ENCODE measurements at places on chromosomes 6 and 20.

- DNase-seq = no peak
Measured at GRCh38 chr6:83381949-83382348, 48.9 kb downstream of the ME1 start.

DNA sequence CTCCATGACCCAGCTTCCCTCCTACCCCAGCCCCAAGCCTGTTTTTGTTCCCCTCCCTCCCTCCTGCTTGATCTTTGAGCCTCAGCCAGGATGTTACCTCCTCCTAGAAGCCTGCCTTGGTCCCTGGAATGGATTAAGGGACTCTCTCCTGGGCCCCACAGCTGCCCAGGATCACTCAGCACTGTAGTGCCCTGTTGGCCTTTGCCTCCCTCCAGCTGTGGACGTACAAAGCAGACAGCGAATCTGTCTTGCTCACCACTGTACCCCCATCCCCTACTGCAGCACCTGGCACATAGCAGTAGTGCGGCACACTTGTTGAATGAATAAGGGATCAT is 11.8 kb upstream of the FAM110A start:
- DNase-seq = no peak

- no peak for DNase-seq
Measured at GRCh38 chr6:119661628-119662027, 312.1 kb upstream of the MAN1A1 start.

DNA sequence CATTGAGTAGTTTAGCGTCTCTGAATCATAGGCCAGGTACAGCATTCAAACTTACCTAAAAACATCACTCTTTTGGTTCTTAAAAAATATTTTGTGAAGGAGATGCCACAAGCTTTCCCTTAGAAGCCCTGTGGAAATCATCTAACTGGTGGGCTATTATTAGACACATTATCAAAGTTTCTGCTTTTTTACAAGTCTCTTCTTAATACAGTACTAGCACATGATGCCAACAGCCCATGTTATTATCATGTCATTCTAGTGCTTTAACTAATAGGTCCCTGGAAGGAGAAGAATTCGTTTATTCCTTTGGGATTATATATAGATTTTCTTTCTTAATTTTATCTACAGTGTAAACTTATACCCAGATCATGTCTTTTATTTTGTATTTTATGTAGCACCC is 146.0 kb upstream of the PTPRK start:
- DNase-seq = no peak

- DNase-seq = no peak
Measured at GRCh38 chr6:157538168-157538567, 157.2 kb downstream of the ZDHHC14 start.

DNA sequence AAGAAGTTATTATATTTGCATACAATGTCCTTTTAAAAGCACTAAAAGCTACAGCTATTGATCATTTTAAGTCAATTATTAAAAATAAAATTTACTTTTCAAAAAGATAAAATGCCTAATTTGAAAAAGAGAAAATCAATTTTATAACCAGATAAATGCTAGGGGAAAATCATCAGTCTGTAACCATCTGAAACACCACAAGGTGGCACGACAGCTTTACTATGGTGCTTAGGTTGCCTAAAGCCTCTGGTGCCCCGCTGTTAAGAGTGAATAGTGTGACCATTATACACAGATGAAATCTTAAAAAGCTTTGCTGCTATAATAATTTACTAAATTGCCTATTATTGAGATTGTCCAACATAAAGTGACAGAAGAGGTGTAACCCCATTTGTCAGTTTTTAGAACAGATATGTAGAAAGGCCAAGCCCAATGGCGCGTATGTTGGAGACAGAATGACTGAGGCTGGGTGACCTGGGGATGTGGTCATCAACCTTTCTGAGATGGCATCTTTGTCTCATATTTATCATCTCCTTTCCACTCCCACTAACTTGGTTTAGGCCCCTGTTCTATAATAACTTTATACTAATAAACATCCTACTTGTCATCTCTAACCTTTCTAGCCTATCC is 100.8 kb downstream of the MOXD1 start:
- peak; percentile 49 for DNase-seq

GRCh38 chr6:127276331-127276730 is 9.7 kb downstream of the RNF146 start:
- no peak for DNase-seq

DNA sequence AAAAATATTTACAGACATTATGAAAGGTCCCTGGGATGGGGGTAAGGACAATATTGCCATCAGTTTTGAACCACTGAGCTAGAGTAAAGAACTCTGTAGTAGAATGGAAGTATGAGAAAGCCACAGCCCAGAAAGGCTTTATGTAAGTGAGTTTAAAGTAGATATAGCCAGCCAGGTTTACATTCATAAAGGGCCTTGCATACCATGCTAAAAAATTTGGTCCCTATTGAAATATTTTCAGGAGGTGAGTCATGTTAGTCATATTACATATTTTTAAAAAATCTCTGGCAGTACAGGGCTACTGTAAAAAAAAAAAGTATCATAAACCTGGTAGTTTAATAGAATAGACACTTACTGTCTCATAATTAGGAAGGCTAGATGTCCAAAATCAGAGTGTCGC is 3.5 kb downstream of the ZKSCAN8 start:
- no peak for DNase-seq

DNA sequence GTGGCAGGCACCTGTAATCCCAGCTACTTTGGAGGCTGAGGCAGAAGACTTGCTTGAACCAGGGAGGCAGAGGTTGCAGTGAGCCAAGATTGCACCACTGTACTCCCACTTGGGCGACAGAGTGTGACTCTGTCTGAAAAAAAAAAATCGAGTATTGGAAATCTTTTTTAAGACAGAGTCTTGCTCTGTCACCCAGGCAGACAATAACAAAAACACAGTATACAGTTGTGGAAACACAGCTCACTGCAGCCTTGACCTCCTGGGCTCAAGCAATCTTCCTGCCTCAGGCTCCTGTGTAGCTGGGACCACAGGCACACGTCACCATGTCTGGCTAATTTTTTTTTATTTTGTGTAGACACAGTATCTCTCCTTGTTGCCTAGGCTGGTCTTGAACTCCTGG is 15.0 kb downstream of the NANP start:
- DNase-seq = no peak

- no peak for DNase-seq
Measured at GRCh38 chr6:111248789-111249188, 161.5 kb downstream of the SLC16A10 start.

- peak; percentile 30 for DNase-seq
Measured at GRCh38 chr20:59788811-59789397, 144.5 kb downstream of the SYCP2 start.

- no peak for DNase-seq
Measured at GRCh38 chr6:8821981-8822381, 386.6 kb upstream of the SLC35B3 start.

GRCh38 chr6:53197553-53197952 is 48.9 kb upstream of the GCM1 start:
- DNase-seq = no peak

DNA sequence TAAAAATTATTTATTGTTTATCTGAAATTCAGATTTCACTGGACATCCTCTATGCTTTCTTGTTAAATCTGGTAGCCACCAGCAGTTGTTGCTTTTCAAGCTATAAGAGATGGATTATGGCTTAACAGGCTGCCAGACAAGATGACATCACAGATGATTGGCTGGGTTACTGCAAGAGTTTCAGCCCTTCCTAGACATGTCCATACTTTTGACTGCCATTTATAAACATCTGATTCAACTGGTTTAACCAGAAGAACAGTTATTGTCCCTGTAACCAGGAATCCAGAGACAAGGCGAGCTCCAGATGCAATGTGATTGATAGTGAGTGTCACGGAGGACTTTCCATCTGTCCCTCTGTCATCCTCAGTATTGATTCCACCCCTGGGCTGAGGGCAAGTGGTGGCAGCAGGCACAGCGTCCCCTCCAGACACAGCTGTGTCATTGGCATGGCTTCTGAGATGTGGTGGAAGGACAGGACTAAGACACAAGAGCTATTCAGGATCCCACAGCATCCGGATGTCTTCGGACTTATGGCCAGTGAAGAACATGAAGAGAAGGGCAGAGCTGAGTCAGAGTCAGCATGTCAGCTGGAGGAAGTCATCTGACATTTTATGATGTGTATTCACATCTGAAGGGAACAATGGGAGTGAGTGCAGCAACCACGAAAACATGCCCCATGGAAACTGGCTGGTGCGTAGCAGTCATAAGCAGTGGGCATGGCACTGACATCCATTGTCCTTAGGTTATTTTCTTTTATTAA is 284.5 kb upstream of the CDYL start:
- DNase-seq = no peak

DNA sequence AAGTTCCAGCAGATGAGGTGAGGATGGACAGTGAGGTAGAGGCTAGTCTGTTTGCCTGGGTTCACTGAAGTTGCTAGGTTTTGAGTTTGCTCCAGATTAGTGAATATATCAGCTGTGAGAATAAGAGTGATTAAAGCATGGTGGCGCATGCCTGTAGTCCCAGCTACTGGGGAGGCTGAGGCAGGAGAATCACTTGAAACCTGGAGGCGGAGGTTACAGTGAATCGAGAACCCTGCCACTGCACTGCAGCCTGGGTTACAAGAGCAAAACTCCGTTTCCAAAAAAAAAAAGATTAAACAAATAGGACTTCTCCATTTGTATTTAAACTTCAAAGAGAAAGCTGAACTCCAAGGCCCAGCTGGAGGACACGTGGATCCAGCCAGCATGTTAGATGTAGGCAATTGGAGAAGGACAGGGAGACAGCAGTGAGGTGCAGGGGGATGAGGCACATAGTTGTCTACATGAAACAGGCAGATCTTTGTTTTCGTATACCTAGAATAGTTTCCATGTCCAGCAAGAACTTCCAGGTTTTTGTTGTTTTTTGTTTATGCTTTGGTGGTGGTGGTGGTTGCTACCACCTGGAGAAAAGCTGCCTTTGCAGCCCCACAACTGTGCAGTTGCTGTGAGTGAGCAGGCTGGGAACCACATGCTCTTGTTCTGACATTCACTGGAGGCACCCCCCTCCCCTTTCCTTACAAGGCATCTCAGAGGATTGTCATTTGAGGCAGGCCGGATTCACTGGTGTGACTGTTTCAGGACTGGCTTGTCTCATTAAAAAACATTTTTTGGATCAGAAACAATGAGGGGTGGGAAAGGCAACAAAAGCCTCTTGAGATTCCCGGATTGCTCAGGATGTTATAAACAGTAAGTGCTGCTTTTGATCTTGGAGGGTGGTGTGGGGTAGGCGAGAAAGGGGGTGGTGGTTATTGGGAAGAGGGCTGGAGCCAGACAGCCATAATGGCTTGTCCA is 72.3 kb downstream of the JARID2 start:
- DNase-seq = no peak

GRCh38 chr6:122389704-122390372 is 9.6 kb upstream of the HSF2 start:
- no peak for DNase-seq

GRCh38 chr6:30885481-30885998 is 1.2 kb downstream of the DDR1 start:
- DNase-seq = no peak

DNA sequence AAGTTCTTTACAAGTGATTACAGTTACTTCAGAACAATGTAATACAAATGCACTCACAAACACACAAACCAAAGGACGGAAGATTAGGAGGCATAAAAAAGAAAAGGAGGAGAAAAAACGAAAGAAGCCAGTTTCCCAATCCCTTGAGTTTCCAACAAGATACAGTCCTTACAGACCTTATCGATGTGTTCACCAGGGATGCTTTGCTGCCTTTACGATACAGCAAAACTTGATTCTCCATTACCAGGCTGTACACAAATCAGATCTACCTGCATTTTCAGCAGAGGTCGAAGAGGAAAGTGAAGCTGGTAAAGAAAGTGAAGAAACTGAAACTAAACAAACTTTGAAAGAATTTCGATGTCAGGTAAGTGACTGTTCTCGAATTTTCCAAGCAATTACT is 62.6 kb upstream of the SMIM8 start:
- DNase-seq = no peak

DNA sequence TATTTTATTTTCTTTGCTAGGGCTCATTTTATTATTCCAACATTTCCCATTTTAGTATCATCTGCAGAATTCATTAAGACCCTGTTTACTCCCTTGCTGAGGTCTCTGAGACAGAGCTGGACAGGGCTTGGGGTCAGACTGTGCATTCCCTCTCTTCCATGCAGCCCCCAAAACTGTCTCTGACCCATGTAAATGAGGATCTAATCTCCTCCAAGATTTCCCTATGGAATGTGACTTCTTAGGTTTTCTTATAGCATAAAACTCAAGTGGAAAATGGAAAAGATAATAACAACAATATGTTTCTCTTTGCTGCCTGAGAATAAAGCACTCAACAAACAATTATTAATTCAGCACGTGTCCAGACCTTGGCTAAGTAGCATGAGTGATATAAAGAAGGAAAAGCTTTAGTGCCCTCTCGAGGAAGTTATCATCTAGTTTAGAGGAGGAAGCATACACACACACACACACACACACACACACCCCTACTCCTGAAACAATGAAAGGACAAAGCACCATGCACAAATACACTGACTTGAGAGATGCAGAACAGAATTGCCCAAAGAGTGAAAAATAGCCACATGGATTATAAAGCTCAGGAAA is 815.5 kb downstream of the BCKDHB start:
- DNase-seq = no peak

DNA sequence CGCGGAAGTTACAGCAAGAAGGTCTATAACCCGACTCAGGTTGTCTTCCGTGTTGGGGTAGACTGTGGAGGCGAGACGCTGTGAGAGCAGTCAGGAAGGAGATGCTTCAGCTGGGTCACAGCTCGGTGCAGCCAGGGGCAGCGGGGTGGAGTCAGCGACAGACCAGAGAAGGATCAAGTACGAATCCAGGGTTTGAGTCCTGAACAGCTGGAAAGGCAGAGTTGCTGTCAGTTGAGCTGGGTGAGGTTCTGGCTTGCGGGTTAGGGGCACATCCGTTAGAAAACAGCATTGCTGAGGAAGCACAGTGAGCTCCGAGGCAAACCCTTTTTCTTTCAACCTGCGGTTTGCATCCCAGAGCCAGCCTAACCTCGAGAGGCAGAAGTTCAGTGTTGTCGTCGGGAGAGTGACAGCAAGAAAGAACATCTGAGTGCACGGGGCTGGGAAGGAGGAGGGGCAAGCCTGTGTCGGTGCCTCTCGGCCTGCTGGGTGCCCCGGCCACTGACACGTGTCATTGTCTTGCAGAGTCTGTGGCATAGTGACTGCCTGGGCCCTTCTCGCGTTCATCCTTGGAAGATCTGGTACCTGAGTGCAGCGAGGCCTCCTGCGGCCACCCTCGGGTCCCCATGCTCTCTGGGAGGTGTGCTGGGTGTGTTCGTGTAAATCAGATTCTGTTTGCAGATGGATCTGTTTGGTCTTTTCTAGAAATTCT is 20.0 kb downstream of the PNLDC1 start:
- no peak for DNase-seq

DNA sequence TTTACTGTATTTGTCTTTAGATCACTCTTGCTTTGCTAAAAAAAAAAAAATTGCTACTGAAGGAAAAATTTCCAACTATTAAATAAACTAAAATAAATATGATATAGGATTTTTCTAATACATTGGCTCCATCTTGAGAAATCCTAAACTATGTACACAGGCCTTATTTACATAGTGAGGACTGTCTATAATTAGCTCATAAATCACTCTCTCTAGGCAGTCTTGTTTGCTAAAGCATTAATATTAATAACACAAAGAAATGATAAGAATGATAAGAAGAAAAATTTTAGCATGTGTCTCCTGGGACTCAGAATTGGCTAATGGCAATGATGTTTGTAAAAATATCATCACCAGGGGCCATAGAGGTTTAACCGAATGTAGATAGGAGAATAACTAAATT is 13.3 kb upstream of the CRYBG1 start:
- DNase-seq = peak; percentile 50

Measured in Caco-2 (cell line).